ENCODE measurements at places on chromosomes 3 and 15. TPM values are rescaled to one million over a fixed set of nuclear protein-coding genes. Genes with fewer than 3 reads are reported as not detected.

Gene PCOLCE2
- 65.1 TPM for total RNA-seq

Gene GUCA1C
- total RNA-seq: not detected

Gene LRRC2
- total RNA-seq: 0.37 TPM

Gene AP3B2
- 1.6 TPM for total RNA-seq

Gene DVL3
- 56.8 TPM for total RNA-seq

Data from cardiac ventricle fibroblast (primary cell).